ENCODE measurements at places on chromosomes 1 and 21.

GRCh38 chr21:17050646-17051045 is 462.2 kb upstream of the CXADR start:
- no peak for DNase-seq

- DNase-seq: no peak
Measured at GRCh38 chr1:5753549-5754421, 238.4 kb downstream of the NPHP4 start.

DNA sequence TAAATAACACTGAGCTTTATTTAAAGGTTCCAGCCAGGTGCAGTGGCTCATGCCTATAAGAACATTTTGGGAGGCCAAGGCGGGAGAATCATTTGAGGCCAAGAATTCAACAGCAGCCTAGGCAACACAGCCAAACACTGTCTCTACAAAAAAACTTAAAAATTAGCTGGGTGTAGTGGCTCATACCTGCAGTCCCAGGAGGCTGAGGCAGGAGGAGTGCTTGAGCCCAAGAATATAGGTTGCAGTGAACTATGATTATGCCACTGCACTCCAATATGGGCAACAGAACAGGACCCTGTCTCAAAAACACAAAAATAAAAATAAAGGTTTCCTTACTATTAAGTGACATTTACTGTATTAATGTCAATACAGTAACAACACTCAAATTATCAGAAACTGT is 2.1 kb downstream of the TAF12 start:
- no peak for DNase-seq

DNA sequence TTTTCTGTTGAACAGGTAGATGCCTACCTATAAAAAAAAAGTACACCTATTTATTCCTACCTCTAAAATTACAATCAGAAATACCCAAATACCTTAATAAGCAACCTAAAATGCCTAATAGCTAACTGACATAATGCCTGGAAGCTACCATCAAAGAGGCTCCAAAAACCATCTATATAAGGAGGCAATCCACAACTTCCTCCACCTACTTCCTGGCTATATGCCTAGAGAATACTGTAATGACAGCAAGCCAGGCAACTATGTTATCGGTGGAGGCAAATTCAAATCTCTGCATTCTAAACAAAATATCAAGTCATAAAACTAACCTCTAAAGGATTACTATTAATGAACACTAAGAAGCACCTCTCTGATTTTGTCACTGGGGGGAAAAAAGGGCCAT is 10.1 kb downstream of the ZNF644 start:
- no peak for DNase-seq

All from stimulated activated CD8-positive, alpha-beta memory T cell treated with anti-CD3 and anti-CD28 coated beads, Interleukin-7, amount 100 ng/mL, for 1 hour (primary cell).